Activated CD4-positive, alpha-beta T cell treated with anti-CD3 and anti-CD28 coated beads, Interleukin-2, amount 10 ng/mL, durations not matched to agents 7 days and 5 days (primary cell): ENCODE measurements at places on chromosomes 5 and 9. TPM values are rescaled to one million over a fixed set of nuclear protein-coding genes. Genes with fewer than 3 reads are reported as not detected.

LURAP1L gene
- not detected for total RNA-seq

FOXD4L3 gene
- not detected for total RNA-seq

SPAG8 gene
- total RNA-seq, result 1.8 TPM

SMC2 gene
- total RNA-seq, result 94.8 TPM

C1QTNF2 gene
- not detected for total RNA-seq

SWI5 gene
- total RNA-seq, result 8.8 TPM

ZNF462 gene
- 0.89 TPM for total RNA-seq

GRCh38 chr9:133534346-133535291 lies at the start of gene ADAMTSL2:
ADAMTSL2 (plus strand) TSS chr9:133534704; CDS start chr9:133536713, 2,009 bp downstream.
- H3K4me3 ChIP-seq, result no peak within 1 kb of the TSS
- no peaks in the 10 kb centered on the region for H3K36me3 ChIP-seq
- peaks cover 16% of the 10 kb centered on the region for H3K27me3 ChIP-seq
- H3K27ac ChIP-seq, result no peak within 1 kb of the TSS

DNA sequence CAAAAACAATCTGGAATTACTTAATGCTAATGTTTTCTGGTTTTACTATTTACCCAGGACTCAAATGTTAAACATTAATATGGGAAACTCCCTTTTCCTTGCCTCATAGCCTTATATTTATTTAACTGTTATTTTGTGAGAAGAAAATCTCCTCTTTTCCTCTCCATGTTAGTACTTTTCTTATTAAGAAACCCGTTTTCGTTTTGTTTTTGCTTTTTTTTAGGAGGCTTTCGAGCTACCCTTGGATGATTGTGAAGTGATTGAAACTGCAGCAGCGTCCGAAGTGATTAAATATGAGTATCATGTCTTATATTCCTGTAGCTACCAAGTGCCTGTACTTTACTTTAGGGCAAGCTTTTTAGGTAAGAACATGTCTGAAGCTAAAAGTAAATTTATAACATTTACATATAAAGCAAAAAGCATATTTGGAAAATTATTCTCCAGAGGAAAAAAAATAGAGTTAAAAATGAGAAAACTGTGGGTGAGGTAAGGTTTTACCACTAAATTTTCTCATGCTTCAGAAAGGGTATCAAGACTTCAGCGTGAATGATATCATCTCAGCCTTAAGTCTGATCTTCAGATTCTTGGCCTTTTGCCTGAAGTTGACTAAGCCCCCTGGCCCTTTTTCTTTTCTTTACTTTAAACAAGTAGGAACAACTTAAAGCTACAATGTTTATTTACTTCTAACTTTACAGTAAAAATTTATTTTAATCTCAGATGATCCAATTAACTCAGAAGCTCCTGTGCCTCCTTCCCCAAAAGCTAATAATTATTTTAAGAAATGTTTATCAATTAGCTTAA lies 113.8 kb downstream of the RPS23 start:
- H3K27me3 ChIP-seq, result no peaks in the 10 kb centered on the region
- H3K4me3 ChIP-seq, result no peak overlapping the region
- no peaks in the 10 kb centered on the region for H3K36me3 ChIP-seq
- peaks cover 3% of the 10 kb centered on the region for H3K4me1 ChIP-seq
- no peak overlapping the region for H3K27ac ChIP-seq

GRCh38 chr5:179371681-179372680 lies 26.7 kb upstream of the ADAMTS2 start:
- H3K36me3 ChIP-seq, result no peaks in the 10 kb centered on the region
- no peak overlapping the region for H3K27ac ChIP-seq
- no peaks in the 10 kb centered on the region for H3K4me1 ChIP-seq
- no peak overlapping the region for H3K4me3 ChIP-seq
- no peaks in the 10 kb centered on the region for H3K27me3 ChIP-seq

DNA sequence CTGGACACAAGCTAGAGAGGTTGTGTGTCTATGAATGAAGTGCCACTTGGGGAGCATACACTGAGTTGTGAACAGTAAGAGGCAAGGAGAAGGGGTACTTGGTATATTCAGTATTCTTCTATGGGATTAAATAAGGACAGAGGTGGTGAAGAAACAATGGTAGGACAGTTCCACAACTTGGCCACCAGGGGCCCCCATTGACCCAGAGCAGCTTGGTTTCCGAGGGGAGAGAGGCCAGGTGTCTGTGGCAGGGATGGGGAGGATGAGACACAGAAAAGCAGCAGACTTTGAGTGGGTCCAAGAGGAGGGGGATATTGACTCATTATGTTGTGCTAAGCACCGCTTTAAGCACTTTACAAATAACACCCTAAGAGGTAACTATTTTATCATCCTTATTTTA lies 220.6 kb downstream of the MELK start:
- no peaks in the 10 kb centered on the region for H3K27me3 ChIP-seq
- H3K27ac ChIP-seq, result no peak overlapping the region
- no peak for DNase-seq

- H3K4me1 ChIP-seq, result peaks cover 30% of the 10 kb centered on the region
- H3K36me3 ChIP-seq, result peaks cover 12% of the 10 kb centered on the region
- no peak for DNase-seq
- H3K27ac ChIP-seq, result peak overlapping the region; percentile 77
- peaks cover 5% of the 10 kb centered on the region for H3K27me3 ChIP-seq
Measured at GRCh38 chr5:54756301-54756700, 229.1 kb downstream of the ESM1 start.

GRCh38 chr5:59348189-59348588 lies 545.3 kb downstream of the PDE4D start:
- H3K27ac ChIP-seq, result no peak overlapping the region
- no peaks in the 10 kb centered on the region for H3K36me3 ChIP-seq
- H3K4me3 ChIP-seq, result no peak overlapping the region
- DNase-seq, result no peak
- no peaks in the 10 kb centered on the region for H3K4me1 ChIP-seq
- peaks cover 31% of the 10 kb centered on the region for H3K27me3 ChIP-seq

DNA sequence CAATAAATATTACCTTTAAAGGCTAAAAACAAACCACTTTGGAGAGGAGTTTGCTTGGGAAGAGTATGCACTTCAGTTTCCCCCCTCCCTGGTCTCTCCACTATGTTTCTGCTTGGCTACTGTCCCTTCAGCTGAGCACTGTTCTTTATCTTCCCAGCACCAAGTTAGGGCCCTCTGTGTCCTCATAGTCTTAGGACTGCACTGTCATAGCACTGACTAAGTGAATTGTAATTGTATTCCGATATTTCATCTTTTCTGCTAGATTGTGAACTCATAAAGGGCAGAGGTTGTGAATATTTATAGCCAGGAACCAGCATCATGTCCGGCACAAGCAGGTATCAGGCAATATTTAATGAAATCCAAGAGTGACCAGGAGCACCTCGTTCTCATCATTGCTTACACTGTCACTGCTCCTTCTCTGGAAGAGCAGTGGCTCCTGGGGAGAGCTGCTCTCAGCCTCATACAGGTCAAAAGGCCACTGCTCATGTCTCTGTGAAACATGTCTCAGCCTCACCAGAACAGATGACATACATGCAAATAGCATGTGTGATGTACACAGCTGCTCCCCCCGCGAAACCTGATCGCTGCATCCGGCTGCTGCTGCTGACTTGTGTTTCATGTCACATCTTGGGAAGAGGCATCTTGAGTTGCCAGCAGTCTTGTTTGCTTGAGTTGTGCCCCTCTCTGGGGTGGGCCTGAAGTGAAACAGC lies 279.7 kb upstream of the MSX2 start:
- H3K27ac ChIP-seq, result no peak overlapping the region
- no peaks in the 10 kb centered on the region for H3K4me1 ChIP-seq
- no peak for DNase-seq
- H3K36me3 ChIP-seq, result no peaks in the 10 kb centered on the region
- no peak overlapping the region for H3K4me3 ChIP-seq

- peak; percentile 35 for DNase-seq
- H3K4me3 ChIP-seq, result no peak overlapping the region
- H3K27ac ChIP-seq, result peak overlapping the region; percentile 70
Measured at GRCh38 chr5:126446498-126447224, 23.5 kb downstream of the GRAMD2B start.

DNA sequence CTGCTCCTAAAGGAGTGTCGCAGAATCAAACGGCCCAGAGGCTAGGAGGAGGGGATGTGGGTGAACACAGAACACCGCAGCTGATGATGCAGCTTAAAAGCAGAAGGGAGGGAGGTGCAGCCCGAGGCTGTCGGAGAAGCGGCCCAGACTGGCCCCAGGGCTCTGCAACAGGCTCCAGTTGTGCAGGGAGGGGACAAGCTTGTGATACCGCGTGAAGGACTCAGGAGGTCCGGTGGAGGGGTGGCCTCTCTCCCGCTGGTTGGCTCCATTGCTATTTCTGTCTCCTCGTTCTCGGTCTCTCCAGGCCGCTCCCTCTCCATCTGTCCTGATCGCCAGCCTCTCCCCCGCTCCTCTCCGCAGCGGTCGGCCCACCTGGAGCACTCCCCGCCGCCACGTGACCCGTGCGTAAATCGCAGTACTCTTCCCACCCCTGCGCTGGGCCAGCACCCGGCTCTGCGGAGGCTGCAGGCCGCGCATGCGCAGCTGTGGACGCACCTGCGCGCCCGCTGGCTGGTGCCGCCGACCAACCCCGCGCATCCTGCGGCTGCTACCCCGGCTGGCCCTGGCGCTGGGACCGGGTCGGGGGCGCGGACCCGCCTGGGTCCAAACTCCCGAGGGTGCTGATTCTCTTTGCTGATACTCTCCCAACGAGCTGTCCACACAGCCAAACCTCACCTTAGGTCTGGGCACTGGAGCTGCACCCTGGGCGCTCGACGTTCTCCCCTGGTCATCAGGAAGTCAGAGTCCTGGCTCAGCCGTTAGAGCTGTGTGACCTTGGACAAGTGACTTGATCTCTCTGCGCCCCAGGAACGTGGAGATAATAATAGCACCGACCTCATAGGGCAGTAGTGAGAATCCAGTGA lies 3.7 kb upstream of the STXBP1 start:
- peak overlapping the region; percentile 54 for H3K27ac ChIP-seq
- H3K27me3 ChIP-seq, result peaks cover 36% of the 10 kb centered on the region
- H3K4me3 ChIP-seq, result peak overlapping the region; percentile 74
- no peaks in the 10 kb centered on the region for H3K36me3 ChIP-seq
- peaks cover 31% of the 10 kb centered on the region for H3K4me1 ChIP-seq
